ENCODE measurements at places on chromosomes 13 and 19. TPM values are rescaled to one million over a fixed set of nuclear protein-coding genes. Genes with fewer than 3 reads are reported as not detected.

Gene ZNF814
- total RNA-seq, result 2.5 TPM

Gene MBNL2
- 5.7 TPM for total RNA-seq

Gene NXNL1
- total RNA-seq, result not detected

Gene FGF22
- 0.95 TPM for total RNA-seq

Gene CERS4
- 2.8 TPM for total RNA-seq

Gene GNG8
- not detected for total RNA-seq

Gene ZNF723
- not detected for total RNA-seq

Gene KLK12
- not detected for total RNA-seq

Gene FAAP24
- 17.0 TPM for total RNA-seq

Gene CAMSAP3
- total RNA-seq, result 4.3 TPM

Gene IL4I1
- total RNA-seq, result 0.79 TPM

Gene TTC9B
- total RNA-seq, result 0.33 TPM

Gene LGALS7B
- total RNA-seq, result not detected

Gene PINLYP
- total RNA-seq, result 0.74 TPM

Gene ZNF793
- total RNA-seq, result 0.03 TPM

Gene C19orf67
- not detected for total RNA-seq

Gene CLEC11A
- 10.6 TPM for total RNA-seq

Gene NCR1
- total RNA-seq, result not detected

Gene NKPD1
- 0.13 TPM for total RNA-seq

Gene ZNF570
- 2.7 TPM for total RNA-seq

Gene LRRC4B
- total RNA-seq, result 0.34 TPM

Gene BRSK1
- 4.1 TPM for total RNA-seq

Gene CEACAM20
- total RNA-seq, result not detected

Gene ZNF790
- 0.57 TPM for total RNA-seq

Gene DPF1
- total RNA-seq, result 3.5 TPM

Gene CYP2B6
- not detected for total RNA-seq

Gene PEAK3
- not detected for total RNA-seq

Gene PCCA
- 8.8 TPM for total RNA-seq

Gene ZNF584
- total RNA-seq, result 20.4 TPM

Gene FXYD3
- total RNA-seq, result 0.28 TPM

Gene ZNF471
- total RNA-seq, result not detected

Gene ZNF724
- total RNA-seq, result 0.76 TPM

Gene LRRC63
- total RNA-seq, result not detected

Gene TMEM190
- total RNA-seq, result 1.5 TPM

Gene ICAM4
- total RNA-seq, result not detected

Gene R3HDM4
- total RNA-seq, result 43.3 TPM

Gene OSCAR
- 0.59 TPM for total RNA-seq

Gene PRTN3
- 0.29 TPM for total RNA-seq

Gene IQCN
- 0.40 TPM for total RNA-seq

Gene ZSCAN4
- total RNA-seq, result not detected

Gene ZNF677
- not detected for total RNA-seq

Gene PODNL1
- total RNA-seq, result 0.80 TPM

Gene GRIK5
- total RNA-seq, result 0.57 TPM

Gene TGFBR3L
- 1.8 TPM for total RNA-seq

Gene NAPSA
- 0.94 TPM for total RNA-seq

Gene AMH
- total RNA-seq, result 7.8 TPM

Gene SLC8A2
- 0.44 TPM for total RNA-seq

Gene PSENEN
- 295 TPM for total RNA-seq

Gene MBD3L2
- not detected for total RNA-seq

Gene ARHGAP45
- total RNA-seq, result 2.2 TPM

Gene EFNA2
- total RNA-seq, result 0.95 TPM

Gene C19orf33
- total RNA-seq, result 777 TPM
